ENCODE measurements at places on chromosomes 7 and 10.

DNA sequence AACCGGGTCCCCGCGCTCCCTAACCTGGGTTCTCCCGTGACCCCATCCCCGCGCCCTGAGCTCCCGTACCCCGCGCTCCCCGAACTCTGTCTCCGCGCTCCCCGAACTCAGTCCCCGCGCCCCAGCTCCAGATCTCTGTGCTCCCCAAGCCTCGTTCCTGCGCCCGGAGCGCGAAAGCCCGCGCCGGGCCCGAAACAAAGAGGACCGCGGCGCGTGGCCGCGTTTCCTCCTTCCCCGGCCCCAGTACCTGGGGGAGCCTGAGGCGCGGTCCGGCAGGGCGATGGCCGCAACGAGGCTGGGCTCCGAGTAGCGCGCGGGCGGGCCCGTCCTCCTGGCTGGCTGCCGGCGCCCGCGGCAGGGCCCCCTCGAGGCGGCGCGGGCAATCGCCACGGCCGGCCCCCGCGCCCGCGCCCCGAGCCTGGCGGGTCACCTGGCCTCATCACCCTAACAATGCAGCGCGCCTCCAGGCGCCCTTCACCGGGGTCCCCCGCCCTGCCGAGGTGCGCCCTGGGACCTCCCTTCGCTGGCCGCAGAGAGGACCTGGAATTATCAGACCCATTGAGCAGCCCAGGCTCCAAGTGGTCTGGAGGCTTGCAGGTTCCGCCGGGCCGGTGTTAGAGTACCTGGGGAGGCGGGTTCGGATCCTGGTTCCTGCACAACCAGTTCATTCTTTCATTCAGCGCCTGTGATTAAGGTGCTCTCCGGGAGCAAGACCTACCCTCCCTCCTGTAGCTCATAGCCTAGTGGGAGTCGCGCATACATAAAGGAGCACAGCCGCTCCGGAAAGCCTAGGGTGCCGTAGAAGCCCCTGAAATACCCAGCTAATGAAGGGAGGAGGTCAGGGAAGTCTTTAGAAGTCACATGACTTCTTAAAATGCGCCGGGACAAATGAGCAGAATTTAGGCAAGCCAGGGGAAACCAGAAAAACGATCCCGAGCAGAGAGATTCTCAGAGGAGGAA lies at the start of gene TNS3:
TSS of gene TNS3 (minus strand) at position 308 of the 960 bp plus-strand sequence. CDS start 142,475 bp downstream, outside the sequence.
- peaks cover 10% of the 10 kb centered on the region for H3K4me1 ChIP-seq
- no peaks in the 10 kb centered on the region for H3K36me3 ChIP-seq
- no peak within 1 kb of the TSS for H3K27ac ChIP-seq
- H3K27me3 ChIP-seq = peaks cover 13% of the 10 kb centered on the region
- DNase-seq = no peak

DNA sequence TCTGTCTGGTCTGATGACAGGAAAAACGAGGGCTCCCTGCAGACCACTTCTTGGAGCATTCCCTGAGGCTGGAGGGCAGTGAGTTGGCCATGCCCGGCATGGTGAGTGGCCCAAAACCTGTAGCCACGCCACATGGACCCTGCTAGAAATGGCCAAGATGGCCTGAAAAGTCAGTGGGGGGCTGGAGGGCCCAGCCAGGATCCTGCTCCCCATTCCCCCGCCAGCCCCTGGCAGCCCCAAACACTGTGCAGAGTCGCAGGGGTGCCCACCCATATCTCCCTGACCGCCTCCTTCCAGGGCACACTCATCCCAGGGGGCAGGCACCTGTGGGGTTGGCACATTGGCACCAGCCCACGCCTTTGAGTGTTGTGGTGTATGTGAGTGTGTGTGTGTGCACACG lies 18.7 kb upstream of the PPP2R2D start:
- DNase-seq = no peak
- no peaks in the 10 kb centered on the region for H3K4me1 ChIP-seq
- no peaks in the 10 kb centered on the region for H3K27me3 ChIP-seq
- H3K4me3 ChIP-seq = no peak overlapping the region
- H3K27ac ChIP-seq = no peak overlapping the region

DNA sequence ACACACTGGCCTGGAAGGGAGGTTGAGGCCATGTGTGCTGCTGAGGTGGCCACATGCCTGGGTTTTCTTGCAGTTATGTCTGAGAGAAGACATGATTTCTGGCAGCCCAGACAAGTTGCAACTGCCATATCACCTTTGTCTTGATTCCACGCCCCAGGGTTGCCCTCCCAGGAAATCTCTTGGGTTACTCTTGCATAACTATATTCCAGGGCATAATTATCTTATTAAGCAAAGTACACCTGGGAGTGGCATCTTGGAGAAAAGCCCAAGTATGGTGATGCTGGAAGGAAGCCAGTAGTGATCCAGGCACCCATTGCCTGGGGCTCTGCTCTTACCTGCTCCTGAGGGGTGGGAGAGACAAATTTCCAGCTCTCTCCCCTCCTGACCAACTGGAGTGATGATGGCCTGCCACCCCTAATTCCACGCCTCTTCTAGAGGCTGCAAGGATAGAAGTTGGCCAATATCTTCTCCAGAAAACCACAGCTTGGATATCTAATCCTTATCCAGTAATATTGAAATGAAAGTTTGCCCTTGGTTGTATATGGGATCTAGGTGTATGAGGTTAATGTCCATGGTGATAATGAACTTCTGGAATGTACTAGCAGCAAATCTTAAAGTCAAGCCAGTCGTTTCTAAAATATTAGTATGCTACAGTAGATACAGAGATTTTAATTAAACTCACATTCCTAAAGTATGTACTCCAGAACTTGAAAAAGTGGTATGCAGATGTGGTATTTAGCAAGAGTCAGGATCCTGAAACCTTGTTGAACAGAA lies 5.0 kb downstream of the AKR1B10 start:
- no peaks in the 10 kb centered on the region for H3K27me3 ChIP-seq
- no peak for DNase-seq
- H3K4me3 ChIP-seq = no peak overlapping the region
- no peaks in the 10 kb centered on the region for H3K4me1 ChIP-seq
- no peak overlapping the region for H3K27ac ChIP-seq
- H3K36me3 ChIP-seq = no peaks in the 10 kb centered on the region

DNA sequence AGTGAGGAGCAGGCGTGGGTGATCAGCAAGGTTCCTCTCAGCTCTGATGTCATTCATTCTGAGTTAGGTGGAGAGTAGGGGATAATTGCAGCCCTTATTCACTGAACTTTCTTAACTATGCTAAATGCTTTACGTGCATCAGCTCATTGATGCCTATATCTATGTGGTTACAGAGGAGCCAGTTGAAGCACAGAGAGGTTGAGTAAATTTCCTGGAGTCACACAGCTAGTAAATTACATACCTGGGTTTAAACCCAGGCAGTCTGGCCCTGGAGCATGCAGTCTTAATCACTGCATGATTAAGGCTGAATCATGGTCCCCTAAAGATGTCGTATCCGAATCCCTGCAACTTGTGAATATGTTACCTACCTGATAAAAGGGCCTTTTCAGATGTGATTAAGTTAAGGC lies 99.6 kb downstream of the GRK5 start:
- no peaks in the 10 kb centered on the region for H3K27me3 ChIP-seq
- DNase-seq = no peak
- H3K27ac ChIP-seq = no peak overlapping the region
- H3K4me3 ChIP-seq = no peak overlapping the region
- H3K36me3 ChIP-seq = no peaks in the 10 kb centered on the region
- H3K4me1 ChIP-seq = no peaks in the 10 kb centered on the region

GRCh38 chr7:18053177-18053928 lies 25.7 kb upstream of the PRPS1L1 start:
- no peak overlapping the region for H3K4me3 ChIP-seq
- H3K36me3 ChIP-seq = no peaks in the 10 kb centered on the region
- H3K27me3 ChIP-seq = no peaks in the 10 kb centered on the region
- H3K4me1 ChIP-seq = no peaks in the 10 kb centered on the region
- no peak overlapping the region for H3K27ac ChIP-seq

GRCh38 chr10:8138471-8138870 lies 84.0 kb downstream of the GATA3 start:
- no peaks in the 10 kb centered on the region for H3K27me3 ChIP-seq
- no peaks in the 10 kb centered on the region for H3K4me1 ChIP-seq
- no peak for DNase-seq
- no peak overlapping the region for H3K4me3 ChIP-seq
- H3K36me3 ChIP-seq = no peaks in the 10 kb centered on the region

DNA sequence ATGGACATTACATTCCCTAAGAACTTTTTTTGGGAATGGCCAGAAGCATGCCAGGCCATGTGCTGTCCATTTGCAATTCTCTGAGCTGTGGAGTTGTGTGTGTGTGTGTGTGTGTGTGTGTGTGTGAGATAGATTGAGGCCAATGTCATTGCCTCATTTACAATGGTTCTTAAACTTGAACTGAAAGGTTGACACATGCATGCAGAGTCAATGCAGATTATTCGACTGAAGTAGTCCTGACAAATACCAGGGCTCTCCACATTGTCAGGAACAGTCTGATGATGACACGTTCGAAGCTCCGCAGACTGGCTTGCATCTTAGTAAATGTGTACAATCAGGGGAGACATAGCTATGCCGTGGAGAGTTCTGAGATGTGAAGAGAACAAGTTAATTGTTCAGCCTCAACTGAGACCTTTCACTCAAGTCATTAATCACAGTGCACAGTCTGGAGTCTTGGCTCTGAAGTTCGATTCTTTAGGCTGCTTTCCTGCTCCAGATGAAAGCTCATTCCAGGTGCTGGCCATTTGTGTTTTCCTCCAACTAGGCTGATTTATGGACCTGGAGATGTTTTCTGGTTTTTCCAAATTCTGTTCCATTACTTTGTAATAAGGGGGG lies 921.9 kb downstream of the LRMDA start:
- no peaks in the 10 kb centered on the region for H3K36me3 ChIP-seq
- no peaks in the 10 kb centered on the region for H3K27me3 ChIP-seq

DNA sequence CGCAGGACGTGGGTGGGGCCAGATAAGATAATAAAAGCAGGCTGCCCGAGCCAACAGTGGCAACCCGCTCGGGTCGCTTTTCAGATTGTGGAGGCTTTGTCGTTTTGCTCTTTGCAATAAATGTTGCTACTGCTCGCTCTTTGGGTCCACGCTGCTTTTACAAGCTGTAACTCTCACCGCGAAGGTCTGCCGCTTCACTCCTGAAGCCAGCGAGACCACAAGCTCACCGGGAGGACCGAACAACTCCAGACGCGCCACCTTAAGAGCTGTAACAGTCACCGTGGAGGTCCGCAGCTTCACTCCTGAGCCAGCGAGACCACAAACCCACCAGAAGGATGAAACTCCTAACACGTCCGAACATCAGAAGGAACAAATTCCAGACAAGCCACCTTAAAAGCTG lies 286.6 kb upstream of the MAGI2 start:
- H3K27me3 ChIP-seq = no peaks in the 10 kb centered on the region
- H3K36me3 ChIP-seq = no peaks in the 10 kb centered on the region
- no peak overlapping the region for H3K27ac ChIP-seq
- DNase-seq = no peak
- no peaks in the 10 kb centered on the region for H3K4me1 ChIP-seq

GRCh38 chr7:36639826-36640225 lies 84.5 kb downstream of the AOAH start:
- no peak overlapping the region for H3K27ac ChIP-seq
- no peak overlapping the region for H3K4me3 ChIP-seq
- H3K27me3 ChIP-seq = no peaks in the 10 kb centered on the region
- DNase-seq = no peak

GRCh38 chr10:132947843-132948242 lies 5.5 kb upstream of the CFAP46 start:
- H3K36me3 ChIP-seq = no peaks in the 10 kb centered on the region
- H3K27me3 ChIP-seq = no peaks in the 10 kb centered on the region
- no peak overlapping the region for H3K27ac ChIP-seq
- no peaks in the 10 kb centered on the region for H3K4me1 ChIP-seq

DNA sequence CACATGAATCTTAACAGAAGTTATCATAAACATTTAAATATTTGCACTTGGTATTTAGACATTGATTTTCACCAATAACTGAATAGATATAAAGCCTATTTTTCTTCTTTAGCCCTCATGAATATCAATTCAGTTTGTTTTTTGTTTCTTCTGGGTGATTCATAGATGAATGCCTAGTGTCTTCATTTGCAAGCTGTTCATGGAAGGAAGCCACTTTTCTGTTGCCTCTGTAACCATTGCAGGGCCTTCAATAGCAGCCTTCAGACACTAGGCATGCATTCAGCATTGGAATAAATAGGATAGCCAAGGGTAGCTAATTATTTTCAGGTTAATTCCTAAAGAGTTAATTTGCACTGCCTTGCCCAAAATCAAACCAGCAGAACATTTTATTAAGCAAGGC lies 375.3 kb downstream of the DPP6 start:
- no peaks in the 10 kb centered on the region for H3K36me3 ChIP-seq
- no peak for DNase-seq
- no peak overlapping the region for H3K4me3 ChIP-seq
- no peak overlapping the region for H3K27ac ChIP-seq

GRCh38 chr10:58791137-58791536 lies 278.5 kb downstream of the BICC1 start:
- no peaks in the 10 kb centered on the region for H3K27me3 ChIP-seq
- H3K27ac ChIP-seq = no peak overlapping the region
- no peak overlapping the region for H3K4me3 ChIP-seq
- DNase-seq = no peak
- no peaks in the 10 kb centered on the region for H3K36me3 ChIP-seq
- H3K4me1 ChIP-seq = no peaks in the 10 kb centered on the region

DNA sequence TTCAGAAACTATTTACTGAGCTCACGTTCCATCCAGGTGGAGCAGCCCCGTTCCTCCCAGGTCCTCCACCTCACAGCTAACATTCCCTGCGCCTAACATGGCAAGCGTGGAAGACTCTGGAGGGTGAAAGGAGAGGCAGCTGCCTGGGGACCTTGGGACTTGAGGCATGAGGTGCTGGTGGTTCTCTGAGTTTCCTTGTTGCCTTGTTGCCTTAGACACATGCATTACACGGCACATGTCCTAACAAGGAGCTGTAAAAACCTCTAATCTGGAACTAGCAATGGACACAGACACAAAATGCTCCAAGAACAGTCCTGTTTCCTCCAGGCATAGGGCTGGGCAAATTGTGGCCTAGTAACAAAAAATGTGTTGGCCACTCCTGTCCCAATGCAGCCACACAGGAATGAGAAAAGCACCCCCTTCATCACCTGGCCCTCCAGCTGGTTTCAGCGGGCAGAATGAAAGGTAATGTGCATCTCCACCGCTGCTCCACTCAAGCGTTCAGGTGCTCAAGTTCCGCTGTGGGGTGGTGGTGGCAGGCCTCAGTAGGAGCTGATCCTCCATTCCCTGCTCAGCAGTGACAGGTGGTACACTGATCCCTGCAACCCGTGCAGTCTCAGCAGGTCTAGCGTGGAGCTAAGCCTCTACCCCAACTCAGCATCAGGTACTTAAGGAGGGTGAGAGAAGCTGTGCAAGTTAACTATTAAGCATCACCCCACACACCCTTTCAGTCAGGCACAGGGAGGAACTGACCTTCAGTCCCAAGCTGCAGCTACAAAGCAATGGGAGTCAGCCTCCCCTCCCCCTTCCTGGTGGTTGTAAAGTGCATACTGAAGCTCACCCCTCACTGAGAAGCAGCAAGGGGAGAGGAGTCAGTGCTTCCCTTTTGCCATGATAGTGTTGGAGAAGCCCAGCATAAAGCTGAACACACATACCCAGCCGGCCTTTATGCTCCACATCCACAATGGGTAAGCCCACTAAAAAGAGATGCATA lies 382.8 kb downstream of the SDK1 start:
- peaks cover 10% of the 10 kb centered on the region for H3K4me1 ChIP-seq
- no peak overlapping the region for H3K27ac ChIP-seq
- no peaks in the 10 kb centered on the region for H3K27me3 ChIP-seq
- H3K4me3 ChIP-seq = no peak overlapping the region

- H3K36me3 ChIP-seq = no peaks in the 10 kb centered on the region
- H3K4me3 ChIP-seq = no peak overlapping the region
- H3K27me3 ChIP-seq = no peaks in the 10 kb centered on the region
- DNase-seq = no peak
- no peaks in the 10 kb centered on the region for H3K4me1 ChIP-seq
Observed at GRCh38 chr7:26618449-26618848, 245.9 kb downstream of the SKAP2 start.
